Germinal center (tissue), 1 donor: ENCODE measurements at places on chromosomes 2 and 18.

GRCh38 chr2:108633409-108633808 is 85.9 kb upstream of the RANBP2 start:
- DNase-seq: no peak

DNA sequence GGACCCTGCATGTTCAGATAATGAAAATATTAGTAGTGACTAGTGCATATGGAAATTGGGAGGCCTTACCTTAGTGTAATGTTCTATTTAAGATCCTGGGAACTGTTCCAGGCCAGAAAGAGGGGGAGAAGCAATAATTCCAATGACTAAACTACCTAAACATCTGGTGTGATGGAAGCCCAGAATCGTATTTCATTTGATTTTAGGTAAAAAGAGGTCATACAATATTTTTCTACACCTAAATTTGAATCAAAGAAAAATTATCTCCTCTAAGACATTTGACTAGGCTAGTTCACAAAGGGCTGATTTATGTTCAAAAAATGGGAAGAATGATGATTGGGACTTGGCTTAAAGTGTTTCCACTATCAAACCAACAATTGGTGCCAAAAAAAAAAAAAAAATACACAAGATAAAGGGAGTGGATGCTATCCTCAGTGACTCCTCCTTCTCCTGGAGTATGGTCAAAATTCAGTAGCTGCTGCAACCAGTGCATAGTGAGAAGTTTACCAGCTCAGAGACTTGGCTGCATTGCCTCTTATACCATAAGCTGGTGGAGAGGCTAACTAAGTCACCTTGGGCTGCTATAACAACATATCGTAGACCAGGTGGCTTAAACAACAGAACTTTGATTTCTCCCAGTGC is 1038.3 kb upstream of the ACVR2A start:
- DNase-seq: no peak

GRCh38 chr18:79588636-79589481 is 90.7 kb upstream of the CTDP1 start:
- no peak for DNase-seq

DNA sequence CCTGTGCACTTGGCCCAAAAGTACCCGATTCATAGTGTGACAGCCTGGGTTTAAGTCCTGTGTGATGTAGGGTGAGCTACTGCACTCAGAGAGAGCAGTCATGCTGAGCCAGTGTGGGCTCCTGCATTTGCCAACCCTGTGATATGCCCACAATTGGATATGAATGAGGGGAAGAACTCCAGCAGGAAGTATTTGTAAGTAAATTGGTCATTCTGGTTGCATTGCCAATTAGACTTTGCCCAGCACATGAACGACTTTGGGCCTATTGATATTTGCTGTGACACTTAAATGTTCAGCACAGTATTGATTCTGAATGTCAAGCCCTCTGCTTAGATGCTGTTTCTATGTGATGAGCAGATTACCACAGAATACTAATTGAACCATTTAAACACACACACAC is 570.9 kb downstream of the PIK3C3 start:
- no peak for DNase-seq

DNA sequence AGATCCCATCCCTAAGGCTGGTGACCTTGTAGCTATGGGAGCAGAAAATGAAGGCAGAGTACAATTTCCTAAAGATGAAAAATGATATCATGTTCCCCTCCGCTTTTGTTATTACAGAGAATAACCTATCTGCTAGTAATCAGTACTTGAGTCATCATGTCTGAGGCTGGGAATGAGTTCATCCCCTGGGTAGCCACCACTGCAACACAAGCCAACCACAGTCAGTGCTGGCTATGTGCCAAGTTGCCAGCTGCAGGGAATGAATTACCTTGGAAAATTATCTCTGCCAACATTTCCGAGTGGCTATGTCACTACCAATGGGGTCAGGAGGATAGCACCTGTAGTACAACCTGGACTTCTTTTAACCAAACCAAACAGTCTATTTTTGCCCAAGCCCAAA is 1094.7 kb upstream of the DDX18 start:
- DNase-seq: no peak

- DNase-seq: no peak
Measured at GRCh38 chr2:10360850-10361588, 58.3 kb downstream of the HPCAL1 start.

DNA sequence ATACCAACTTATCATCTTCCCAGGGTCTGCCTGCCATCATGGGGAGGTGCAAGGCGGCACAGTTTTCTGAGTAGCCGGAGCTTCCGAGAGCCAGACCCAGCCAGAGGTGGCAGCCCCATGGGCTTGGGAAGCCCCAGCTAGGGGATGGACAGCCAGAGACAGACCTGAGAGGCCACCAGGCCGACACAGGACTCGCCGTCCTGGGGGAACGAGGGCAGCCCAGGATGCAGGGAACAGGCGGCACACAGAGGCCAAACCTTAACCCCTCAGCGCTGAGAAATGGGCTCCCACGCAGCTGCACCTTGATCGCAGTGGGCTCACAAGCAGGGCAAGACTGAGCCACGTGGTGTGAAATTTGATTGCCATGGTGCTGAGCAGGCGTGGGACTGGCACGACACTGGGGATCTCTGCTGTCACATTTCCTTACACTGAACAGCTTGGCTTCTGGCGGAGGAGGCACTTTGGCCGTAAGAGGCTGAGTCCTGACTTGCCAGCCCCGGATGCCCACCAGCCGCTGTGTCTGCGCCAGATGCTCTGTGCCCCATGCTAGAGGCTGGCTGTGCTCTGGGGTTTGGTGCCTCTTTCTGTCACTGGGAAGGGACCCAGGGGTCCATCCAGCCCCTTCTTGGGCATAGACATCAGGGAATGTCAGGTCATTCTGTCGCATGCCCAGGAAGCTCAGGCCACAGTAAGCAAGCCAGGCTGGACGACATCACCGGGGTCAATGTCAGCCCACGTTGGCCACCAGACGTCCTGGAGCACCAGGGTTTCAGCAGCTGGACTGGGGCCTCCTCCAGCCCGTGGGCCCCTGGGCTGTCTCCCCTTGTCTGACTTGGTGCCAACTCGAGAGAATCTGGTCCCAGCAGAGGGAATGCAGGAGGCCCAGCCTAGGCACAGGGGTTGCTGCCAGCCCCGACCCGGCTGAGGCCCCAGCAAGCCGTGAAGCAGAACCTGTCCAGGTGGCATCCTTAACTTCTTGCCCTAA is 312.1 kb upstream of the MYT1L start:
- no peak for DNase-seq

DNA sequence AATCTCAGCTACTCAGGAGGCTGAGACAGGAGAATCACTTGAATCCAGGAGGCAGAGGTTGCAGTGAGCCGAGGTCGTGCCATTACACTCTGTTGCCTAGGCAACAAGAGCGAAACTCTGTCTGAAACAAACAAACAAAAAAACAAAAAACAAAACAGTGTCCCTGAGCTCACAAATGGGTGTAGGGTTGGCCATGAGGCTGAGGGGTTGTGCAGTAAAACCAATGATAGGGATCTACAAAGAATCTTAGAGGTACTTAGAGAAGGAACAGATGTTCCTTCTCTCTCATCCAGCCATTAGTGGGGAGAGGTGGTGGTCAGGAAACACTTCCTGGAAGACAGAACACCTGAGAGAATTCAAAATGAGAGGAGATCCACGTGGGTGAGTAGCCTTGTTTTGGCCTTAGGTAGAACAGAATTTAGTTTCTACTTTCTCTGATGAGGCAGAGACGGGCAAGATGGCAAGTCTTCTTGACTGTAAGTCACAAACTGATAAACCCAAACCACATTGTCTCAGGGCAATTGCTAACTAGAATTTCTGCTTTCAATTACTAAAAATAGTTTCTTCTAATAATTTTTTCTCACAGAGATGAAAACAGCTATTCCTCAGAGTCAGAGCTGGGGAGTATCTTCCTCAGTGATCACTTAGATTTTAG is 61.5 kb upstream of the PPM1B start:
- no peak for DNase-seq

- DNase-seq: no peak
Measured at GRCh38 chr2:10245661-10246060, 57.0 kb upstream of the HPCAL1 start.

DNA sequence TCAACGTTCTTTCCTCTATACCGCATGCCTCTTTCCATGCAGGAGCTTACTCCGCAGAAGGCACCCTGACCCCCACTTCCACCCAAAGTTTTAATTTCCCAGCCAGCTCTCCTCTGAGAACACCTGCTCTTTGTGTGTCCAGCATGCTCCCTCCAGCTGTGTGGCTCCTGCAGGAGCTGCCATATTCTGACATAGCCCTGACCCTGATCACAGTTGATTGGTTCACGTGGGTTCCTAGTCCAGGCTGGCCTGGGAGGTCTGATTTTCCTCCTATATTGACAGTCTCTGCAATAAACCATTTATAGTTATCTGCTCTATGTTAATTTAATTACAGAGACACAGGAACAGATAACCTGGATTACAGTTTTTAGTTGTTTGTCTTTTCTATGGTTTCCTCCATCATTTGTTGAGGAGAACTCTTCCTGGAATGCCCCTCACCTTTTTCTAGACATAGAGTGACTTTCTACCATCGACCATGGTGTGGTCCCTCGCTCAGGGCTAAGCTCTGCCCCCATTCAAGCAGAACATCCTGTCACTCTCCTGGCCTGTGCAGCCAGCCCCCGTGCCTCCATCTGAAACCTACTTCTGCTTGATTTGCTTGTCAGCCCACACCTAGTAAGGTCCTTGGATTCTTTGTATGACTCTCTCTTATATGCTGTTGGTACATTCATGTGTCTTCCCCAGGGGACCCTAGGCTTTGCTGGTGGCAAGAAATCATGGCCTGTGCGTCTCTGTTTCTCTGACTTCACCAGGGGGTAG is 231.5 kb downstream of the LPIN1 start:
- DNase-seq: no peak

DNA sequence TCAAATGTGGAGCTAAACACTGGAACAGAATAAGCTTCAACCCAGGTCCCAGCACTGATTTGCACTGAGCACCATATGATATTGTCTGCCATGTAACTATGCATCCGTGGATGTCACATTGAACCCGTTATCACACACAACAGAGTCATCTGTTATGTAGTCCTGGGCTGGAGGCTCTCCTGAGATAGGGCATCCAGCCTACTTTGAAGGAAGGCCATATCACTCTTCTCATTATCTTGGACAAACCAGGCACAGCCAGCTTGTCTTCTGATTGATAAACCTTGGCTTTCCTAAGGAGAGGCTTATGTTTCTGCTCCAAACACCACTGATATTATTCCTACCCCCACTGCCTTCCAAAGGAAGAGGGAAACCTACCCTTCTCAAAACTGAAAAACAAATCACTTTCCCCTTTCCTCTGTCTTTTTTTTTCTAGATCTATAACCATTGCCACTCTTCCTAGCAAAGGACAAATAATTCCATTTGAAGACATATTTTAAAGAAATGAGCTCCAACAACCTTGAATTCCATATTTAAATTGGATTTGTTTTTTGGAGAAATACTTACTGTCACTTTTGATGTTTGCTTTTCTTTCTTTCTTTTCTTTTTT is 16.4 kb downstream of the RSAD2 start:
- DNase-seq: no peak

GRCh38 chr2:68330691-68331090 is 10.9 kb upstream of the CNRIP1 start:
- DNase-seq: no peak

- no peak for DNase-seq
Measured at GRCh38 chr2:134140251-134140661, 113.6 kb upstream of the MGAT5 start.

- no peak for DNase-seq
Measured at GRCh38 chr2:10073706-10074105, 6.5 kb downstream of the CYS1 start.

DNA sequence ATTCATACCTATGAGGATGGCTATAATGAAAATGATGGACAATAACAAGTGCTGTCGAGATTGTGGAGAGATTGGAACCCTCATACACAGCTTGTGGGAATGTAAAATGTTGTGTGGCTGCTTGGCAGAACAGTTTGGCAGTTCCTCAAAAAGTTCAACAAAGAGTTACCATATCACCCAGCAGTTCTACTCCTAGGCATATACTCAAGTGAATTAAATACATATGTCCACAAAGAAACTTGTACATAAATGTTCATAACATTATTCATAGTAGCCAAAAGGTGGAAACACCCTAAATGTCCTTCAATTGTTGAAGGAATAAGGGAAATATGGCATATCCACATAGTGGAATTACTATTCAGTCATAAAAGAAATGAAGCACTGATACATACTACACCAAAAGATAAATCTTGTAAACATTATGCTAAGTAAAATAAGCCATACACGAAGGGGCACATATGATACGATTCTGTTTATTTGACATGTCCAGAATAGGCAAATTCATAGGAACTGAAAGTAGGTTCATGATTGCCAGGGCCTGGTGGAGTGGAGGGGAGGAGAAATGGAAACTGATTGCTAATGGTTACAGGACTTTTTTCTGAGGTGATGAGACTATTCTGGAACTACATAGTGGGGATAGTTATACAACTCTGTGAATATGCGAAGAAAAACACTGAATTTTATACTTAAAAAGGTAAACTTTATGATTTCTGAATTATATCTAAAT is 92.1 kb downstream of the ADAM23 start:
- no peak for DNase-seq

DNA sequence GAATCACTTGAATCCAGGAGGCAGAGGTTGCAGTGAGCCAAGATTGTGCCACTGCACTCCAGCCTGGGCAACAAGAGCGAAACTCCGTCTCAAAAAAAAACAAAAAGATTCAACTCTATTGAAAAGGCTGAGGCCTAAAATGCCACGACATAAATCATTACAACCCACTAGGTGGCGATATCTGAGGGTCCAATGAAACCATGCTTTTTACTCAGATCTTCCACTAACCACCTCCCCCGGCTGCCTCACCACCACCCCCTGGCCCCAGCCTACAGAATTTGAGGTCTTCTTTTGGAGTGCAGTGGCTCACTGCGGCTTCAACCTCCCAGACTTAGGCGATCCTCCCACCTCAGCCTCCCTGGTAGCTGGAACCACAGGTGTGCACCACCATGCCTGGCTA is 57.5 kb downstream of the AP1S3 start:
- DNase-seq: peak; percentile 82

- no peak for DNase-seq
Measured at GRCh38 chr2:221380062-221380461, 192.0 kb downstream of the EPHA4 start.
